ENCODE measurements at places on chromosomes 5 and 9.
A peak's percentile ranks its signal among the peaks of the same experiment; 100 is the strongest.

DNA sequence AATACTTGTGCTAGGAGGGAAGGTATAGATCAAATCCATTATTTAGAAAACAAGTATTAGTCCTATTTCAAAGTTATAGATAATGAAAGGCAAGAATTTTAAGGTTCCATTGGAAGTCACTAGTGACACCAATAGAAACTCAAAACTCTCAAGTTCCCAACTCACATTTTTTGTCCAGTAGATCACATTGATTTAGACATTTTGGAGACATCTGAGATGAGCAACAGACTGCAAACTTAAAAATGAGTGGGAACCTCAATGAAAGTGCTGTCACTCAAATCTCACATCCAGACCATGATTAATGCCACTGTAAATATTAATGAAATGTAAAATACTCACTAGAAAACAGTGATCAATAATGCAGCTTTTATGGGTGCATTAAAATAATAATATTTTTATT, 405.0 kb downstream of the ENC1 start:
- DNase-seq, result no peak

DNA sequence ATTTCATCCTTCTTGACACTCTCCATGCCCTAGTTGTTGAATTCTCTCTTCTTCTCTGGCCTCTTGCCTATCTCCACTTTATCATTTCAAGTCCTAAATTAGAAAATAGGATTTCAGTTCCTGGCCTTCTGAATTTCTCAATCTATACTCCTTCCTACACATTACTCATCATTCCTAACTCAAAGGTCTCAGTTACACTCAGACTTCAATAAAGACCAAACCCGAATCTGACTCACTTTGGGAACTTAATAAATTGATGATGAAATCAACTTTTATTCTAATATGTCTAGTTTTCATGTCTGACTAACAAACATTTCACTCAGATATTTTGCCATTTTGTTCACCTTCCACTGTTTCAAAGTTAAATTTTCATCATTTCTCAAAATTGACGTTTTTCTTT, 113.6 kb upstream of the TSLP start:
- no peak for DNase-seq

DNA sequence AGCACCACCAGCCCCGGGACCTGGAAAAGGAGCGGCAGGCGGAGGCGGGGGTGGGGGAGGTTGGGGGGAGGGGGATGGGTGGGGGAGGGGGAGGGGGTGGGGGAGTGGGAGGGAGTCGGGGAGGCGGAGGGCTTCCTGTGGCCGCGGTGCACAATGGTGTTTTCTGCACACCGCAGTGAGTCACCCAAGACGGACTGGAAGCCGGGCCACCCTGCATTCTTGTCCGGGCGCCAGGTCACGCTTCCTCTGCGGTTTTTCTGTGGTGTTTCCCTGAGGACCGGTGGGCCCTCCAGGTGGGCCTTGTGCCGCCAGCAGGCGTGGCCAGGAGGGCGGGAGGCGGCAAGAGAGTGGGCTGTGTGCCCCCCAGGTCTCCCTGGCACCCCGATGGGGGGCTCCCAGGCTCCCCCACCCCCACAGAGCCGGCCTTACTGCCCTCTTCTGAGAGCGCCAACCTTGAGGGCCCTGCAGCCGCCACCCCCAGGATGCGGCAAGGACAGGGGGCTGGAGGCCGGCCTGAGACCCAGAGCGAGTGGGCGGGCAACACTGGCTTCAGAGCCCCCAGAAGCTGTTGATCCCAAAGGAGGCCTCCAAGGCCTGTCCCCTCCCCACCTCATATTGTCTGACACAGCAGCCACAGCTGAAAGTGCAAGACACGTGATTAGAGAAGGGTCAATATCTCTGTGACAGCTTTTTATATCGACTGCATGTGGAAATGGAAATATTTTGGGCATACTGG, 11.1 kb downstream of the EXD3 start:
- no peak for DNase-seq

- no peak for DNase-seq
Observed at GRCh38 chr9:98378206-98378780, 122.8 kb upstream of the TBC1D2 start.

DNA sequence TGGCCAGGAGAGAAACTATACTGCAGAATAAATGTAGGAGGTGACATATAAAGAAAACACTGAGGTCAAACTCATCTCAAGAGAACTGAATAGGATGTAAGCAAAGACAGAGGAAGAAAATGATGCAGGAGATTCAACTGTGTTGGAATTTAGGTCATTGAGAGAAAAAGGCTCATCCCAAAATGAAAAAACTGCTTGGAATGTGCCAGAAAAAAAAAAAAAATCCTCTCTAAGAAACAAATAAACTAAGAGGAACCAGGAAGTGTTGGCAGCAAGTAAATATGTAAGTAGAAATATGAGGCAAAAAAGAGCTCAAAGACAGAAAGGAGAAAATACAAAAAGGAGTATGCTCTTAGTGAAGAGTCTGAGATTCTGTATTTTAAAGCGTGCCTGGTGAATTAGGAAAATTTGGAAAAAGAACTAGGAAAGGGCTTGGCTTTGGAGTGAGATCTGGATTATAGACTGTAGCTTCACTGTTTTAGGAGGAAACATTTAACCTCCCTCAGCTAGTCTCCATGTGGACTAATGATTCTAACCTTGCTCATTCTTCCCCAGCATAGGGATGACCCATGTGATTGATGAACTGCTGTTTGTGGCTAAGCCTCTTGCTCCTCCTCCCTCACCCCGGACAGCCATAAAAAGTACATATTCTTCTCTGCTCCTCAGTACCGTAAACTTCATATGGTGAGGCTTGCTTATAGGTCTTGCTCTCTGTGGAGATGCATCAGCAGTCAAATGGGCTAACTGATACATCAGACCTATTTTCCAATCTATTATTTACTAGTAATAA, 185.6 kb upstream of the POU5F2 start:
- DNase-seq, result no peak

DNA sequence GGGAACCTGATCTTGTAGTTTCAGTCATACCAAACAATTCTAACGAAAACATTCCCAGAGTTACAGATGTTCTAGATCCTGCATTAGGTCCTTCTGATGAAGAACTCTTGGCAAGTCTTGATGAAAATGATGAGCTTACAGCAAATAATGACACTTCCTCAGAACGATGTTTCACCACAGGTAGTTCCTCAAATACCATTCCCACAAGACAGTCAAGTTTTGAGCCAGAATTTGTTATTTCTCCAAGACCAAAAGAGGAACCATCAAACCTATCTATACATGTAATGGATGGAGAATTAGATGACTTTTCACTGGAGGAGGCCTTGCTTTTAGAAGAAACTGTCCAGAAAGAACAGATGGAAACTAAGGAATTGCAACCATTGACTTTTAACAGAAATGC, 21.0 kb downstream of the RMI1 start:
- DNase-seq, result no peak

GRCh38 chr5:100904259-100904861, 1.3 kb upstream of the ST8SIA4 start:
- DNase-seq, result peak; percentile 24
